A549 treated with AZD2906 at 1 μM for 4 hours (cell line): ENCODE measurements at places on chromosomes 2 and 18. TPM values are rescaled to one million over a fixed set of nuclear protein-coding genes. Genes with fewer than 3 reads are reported as not detected.

The LYPD6B gene
- total RNA-seq = not detected in 5 replicates

The TEX44 gene
- not detected in 5 replicates for total RNA-seq

The CFAP53 gene
- 0.22 to 0.39 TPM (median 0.24 TPM) in 5 replicates for total RNA-seq

The IER3IP1 gene
- total RNA-seq = 16.3 to 33.6 TPM (median 18.2 TPM) in 5 replicates

The TSPYL6 gene
- total RNA-seq = not detected in 5 replicates

The ABCG8 gene
- total RNA-seq = not detected in 5 replicates

The CIDEA gene
- total RNA-seq = not detected in 5 replicates

The STK36 gene
- 8.1 to 11.4 TPM (median 10.3 TPM) in 5 replicates for total RNA-seq

The ST3GAL5 gene
- total RNA-seq = 23.9 to 31.5 TPM (median 28.6 TPM) in 5 replicates

The LOXHD1 gene
- total RNA-seq = not detected in 5 replicates

The GCG gene
- total RNA-seq = 0.05 TPM in 1 of 5 replicates, not detected in the others

The IGFBP5 gene
- total RNA-seq = 0.13 to 0.20 TPM (median 0.16 TPM) in 5 replicates

The SLC5A7 gene
- not detected in 5 replicates for total RNA-seq

The STPG4 gene
- 0.03 to 0.07 TPM in 2 of 5 replicates, not detected in the others for total RNA-seq

The MC5R gene
- total RNA-seq = 0.03 to 0.06 TPM (median 0.05 TPM) in 3 of 5 replicates, not detected in the others

The APOB gene
- total RNA-seq = under 0.01 to 0.14 TPM (median 0.04 TPM) in 4 of 5 replicates, not detected in the other

The TRIM54 gene
- total RNA-seq = 0.82 to 1.2 TPM (median 0.95 TPM) in 5 replicates

The BCL11A gene
- total RNA-seq = 0.01 to 0.11 TPM (median 0.09 TPM) in 5 replicates

The C2orf92 gene
- total RNA-seq = 0.33 to 1.0 TPM (median 0.79 TPM) in 5 replicates

The XDH gene
- total RNA-seq = 0.98 to 1.4 TPM (median 1.2 TPM) in 5 replicates

The SP5 gene
- total RNA-seq = 0.02 to 0.23 TPM (median 0.07 TPM) in 3 of 5 replicates, not detected in the others

The CHCHD5 gene
- 62.2 to 72.2 TPM (median 65.5 TPM) in 5 replicates for total RNA-seq

The FAP gene
- 0.08 to 0.11 TPM (median 0.09 TPM) in 3 of 5 replicates, not detected in the others for total RNA-seq

The TANK gene
- total RNA-seq = 26.7 to 45.9 TPM (median 30.2 TPM) in 5 replicates

The CYP27C1 gene
- 3.0 to 3.9 TPM (median 3.5 TPM) in 5 replicates for total RNA-seq

The CRYBA2 gene
- total RNA-seq = 0.10 to 0.25 TPM in 2 of 5 replicates, not detected in the others

The PLA2R1 gene
- 1.7 to 2.8 TPM (median 2.3 TPM) in 5 replicates for total RNA-seq

The SNORC gene
- 4.1 to 11.5 TPM (median 10.4 TPM) in 5 replicates for total RNA-seq

The ELOA2 gene
- total RNA-seq = not detected in 5 replicates

The SERPINB10 gene
- total RNA-seq = not detected in 5 replicates

The KATNAL2 gene
- 1.4 to 2.4 TPM (median 1.9 TPM) in 5 replicates for total RNA-seq

The SERPINB3 gene
- total RNA-seq = 0.06 to 0.14 TPM (median 0.09 TPM) in 5 replicates

The CRACDL gene
- 3.4 to 4.6 TPM (median 3.7 TPM) in 5 replicates for total RNA-seq

The SKOR2 gene
- not detected in 5 replicates for total RNA-seq

The HTRA2 gene
- 33.1 to 41.7 TPM (median 39.3 TPM) in 5 replicates for total RNA-seq
